ENCODE measurements at places on chromosomes 1 and 21.

DNA sequence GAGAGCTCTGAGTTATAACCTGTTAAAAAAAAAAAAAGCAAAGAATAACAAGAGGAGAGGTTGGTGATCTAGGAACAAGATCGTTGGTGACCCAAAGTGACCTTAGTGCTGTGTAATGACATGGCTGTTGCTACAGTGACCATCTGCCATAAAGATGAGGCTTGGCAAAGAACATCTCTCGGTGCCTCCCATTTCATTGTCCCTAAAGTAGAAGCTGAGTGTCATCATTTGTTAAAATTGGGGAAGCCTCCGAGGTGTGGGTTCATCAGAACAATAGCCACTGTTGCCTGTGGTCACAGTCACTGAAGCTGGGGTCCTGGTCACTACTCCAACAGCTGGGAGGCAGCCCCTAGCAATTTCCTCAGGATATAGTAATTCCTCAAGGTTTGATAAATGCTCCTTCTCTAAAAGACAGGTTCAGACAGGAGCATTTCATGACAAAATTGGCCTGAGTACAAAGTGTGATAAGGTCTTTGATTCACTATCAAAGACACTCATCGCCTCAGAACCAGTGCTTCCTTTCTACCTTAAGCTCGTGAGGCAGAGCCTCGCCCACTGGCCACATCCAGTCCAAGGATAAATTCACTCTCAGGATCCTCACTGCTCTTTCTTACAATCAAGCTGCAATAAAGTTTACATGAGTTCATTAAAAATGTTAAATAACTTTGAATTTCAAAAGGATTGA is 81.9 kb upstream of the RGS2 start:
- DNase-seq: no peak

- DNase-seq: peak; percentile 64
These were observed 149.2 kb downstream of the BEND5 start for GRCh38 chr1:48627486-48627885.

- no peak for DNase-seq
These were observed 427.4 kb upstream of the NCAM2 start for GRCh38 chr21:20570824-20571232.

DNA sequence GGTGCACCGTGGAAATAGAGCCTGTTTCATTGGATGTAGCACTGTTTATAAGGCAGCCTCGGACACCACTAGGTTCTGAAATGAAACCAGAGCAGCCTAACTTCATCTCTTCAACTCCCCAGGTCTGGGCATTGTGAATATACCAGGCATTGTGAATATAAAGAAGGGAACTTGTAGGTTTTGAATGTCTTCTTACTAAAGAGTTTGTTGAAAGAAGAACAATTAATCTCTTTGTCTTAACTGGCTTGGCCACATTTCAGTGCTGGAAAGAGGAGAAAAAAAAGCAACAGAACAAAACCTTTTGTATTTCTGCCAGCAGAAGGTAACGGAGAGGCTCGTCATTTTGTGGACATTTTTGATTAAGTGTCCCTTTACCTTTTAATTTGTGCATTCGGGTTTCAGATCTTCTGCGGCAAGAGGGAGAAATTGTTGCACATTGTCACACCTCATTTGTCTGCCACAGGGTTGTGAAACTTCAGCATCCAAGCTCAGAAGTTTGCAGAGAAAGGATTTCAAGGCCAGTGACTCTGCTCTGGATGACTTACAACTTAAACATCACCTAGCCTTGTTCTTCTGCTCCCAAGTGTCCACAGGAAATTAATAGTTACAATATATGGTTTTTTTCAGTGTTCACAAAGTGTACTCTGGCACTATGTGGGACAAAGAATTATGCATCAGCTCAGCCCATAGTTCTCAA is 158.3 kb downstream of the KAZN start:
- no peak for DNase-seq

GRCh38 chr1:200147094-200147493 is 119.6 kb downstream of the NR5A2 start:
- DNase-seq: no peak

GRCh38 chr1:181122222-181122621 is 33.7 kb downstream of the IER5 start:
- DNase-seq: no peak

DNA sequence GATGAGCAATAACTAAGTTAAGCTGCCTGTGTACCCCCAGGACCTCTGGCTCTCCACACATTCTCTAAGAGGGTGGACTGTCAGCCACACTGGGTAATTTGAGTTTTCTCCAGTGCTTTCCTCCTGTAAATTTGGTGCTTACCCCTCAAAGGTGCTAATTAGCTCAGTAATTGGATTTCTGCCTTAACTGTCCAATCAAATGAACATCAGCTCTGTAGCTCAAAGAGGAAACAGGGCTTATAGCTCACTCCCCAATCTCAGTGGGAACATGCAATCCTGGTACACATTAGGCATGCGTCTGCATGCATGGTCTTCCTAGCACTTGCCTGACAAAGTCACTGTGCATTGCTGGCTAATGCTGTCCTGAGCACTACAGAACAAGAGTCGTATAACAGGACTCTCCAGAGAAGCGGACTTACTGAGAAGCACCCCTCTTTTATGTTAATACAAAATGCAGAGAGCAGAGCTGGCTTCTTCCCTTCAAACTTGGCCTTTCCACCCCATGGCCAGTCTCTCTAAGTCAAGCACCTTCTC is 110.1 kb downstream of the NTPCR start:
- DNase-seq: no peak

GRCh38 chr1:158115126-158115525 is 65.6 kb upstream of the CD1D start:
- no peak for DNase-seq

DNA sequence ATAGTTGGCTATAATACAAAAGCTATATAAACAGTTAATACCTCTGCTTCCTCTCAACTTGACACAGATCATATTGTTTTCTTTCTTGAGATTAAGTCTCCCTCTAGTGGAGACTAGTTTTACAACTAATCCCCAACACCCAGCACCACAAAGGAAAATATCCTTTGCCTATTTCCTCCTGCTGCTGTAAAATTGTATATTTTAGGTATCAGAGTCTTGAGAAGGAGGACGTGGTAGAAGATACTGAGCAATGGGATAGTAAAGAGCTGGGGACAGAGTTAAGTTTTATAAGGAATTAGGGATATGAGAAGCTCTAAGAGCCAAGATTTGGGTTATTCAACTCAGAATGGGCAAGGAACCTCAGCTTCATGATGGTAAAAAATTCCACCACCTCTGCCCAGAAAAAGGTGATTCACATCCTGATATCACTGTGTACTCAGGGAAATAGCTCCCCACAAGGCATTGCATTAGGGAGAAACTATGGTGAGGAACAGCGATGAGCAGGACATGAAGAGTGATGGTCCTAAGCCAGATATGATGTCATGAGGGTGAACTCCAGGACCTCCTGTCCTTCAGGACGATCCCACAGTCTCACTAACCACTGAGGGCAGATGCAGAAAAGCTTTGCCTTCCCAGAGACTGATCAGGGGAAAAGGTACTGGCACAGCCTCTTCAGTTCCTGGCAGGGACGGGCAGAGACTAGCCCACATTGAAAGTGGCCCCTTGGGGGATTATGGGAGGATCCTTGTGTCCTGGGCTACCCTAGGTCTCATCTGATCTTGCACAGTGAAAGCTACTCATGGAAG is 14.7 kb upstream of the CFAP126 start:
- peak; percentile 68 for DNase-seq

DNA sequence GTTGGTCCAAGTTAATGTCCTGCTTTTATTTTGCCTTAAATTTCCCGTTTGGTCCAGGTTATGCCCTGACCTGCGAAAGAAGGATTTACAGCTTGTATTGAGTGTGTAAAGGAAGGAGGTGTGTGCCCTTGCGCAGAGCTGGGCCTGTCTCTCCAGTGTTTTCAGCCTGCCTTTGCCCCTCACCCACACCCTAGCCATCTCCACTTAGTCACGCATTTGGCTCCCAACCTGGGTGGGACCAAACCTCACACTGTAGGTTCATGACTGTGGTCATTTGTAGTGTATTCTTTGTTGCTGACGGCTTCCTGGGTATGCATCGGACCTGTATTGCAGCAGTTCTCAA is 572 bp upstream of the SRSF10 start:
- DNase-seq: no peak

DNA sequence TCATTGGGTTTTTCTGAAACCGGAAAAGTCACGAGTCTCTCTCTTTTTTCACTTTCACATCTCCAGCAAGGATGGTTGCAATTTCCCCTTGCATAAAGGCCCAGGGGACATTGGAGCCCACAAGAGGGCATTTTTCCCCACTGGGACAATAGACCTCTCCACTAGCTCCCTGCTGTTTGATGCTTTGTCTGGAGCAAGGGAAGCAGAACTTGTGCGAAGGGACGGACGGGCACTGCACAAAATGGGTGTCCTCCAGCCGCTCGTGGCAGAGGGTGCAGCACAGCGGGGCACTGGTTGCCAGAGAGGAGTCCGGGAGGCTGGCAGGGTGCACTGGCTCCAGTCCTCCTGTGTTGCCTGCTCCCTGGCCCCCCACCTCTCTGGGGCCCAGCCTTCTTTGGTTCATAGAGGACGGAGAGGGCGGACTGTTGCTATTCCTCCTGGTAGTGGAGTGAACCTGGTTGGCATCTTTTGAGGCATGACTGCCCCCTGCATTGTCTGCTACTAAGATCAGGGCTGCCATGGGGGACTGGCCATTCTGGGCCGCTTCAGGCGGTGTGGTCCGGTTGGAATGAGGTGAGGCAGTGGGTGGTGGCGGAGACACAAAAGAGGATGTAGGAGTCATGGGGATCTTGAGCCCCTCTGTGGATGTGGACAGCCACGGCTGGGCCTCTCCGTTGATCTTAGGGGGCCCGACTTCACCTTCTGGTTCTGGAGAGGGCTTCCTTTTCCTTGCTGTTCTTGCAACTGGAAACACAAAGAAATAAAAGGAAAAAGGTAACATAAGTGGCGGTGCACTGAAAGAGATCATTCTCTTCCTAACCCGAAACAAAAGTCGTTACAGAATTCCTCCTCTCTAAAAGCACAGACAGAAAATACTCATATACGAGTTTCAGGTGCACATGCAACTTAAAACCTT is 2.6 kb downstream of the IRF2BP2 start:
- peak; percentile 48 for DNase-seq

- DNase-seq: no peak
These were observed 145.8 kb downstream of the PATJ start for GRCh38 chr1:61887931-61888564.

GRCh38 chr1:217747156-217747769 is 116.1 kb downstream of the SPATA17 start:
- DNase-seq: peak; percentile 29

GRCh38 chr1:10456048-10456447 is 6.2 kb downstream of the CORT start:
- DNase-seq: no peak

DNA sequence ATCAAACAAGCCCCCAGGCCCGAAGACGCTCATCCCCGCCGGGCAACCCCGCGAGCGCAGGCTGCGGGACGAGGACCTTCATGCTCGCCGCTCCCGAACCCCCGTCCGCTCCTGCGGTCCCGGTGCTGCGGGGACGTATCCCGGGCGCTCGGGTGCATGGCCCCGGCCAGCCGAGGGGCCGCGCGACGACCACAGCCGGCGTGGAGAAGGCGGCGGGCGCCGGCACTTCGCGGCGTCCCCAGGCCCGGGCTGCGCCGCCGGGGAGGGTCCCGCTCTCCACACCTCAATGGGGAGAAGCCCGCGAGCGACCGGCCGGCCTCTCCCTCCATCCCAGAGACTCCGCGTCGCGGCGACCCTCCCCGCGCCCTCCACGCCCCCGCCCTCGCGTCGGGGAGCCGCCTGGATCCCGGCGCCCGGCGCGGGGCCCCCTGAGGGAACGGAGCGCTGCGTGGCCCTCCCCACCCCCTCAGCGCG is 401 bp downstream of the ERRFI1 start:
- no peak for DNase-seq
